Skeletal muscle tissue (tissue), 5 donors: ENCODE measurements at places on chromosomes 3 and 15. TPM values are rescaled to one million over a fixed set of nuclear protein-coding genes. Genes with fewer than 3 reads are reported as not detected.

NDUFAF3 gene
- total RNA-seq: 39.1 TPM

WDR49 gene
- total RNA-seq: 5.7 TPM

TTLL13 gene
- total RNA-seq: not detected

HTR3E gene
- not detected for total RNA-seq

ANXA2 gene
- total RNA-seq: 631 TPM

STRA6 gene
- 1.0 TPM for total RNA-seq

CYP1A1 gene
- not detected for total RNA-seq

A4GNT gene
- total RNA-seq: not detected

SPATA12 gene
- total RNA-seq: not detected

CCR3 gene
- not detected for total RNA-seq

TMEM45A gene
- total RNA-seq: 15.7 TPM

NEK10 gene
- total RNA-seq: 15.1 TPM

PP2D1 gene
- not detected for total RNA-seq

CFAP91 gene
- total RNA-seq: under 0.01 TPM

SOX14 gene
- total RNA-seq: not detected

UBA7 gene
- 29.7 TPM for total RNA-seq

C2CD4B gene
- total RNA-seq: 8.4 TPM

FLNB gene
- 80.9 TPM for total RNA-seq

CPN2 gene
- total RNA-seq: not detected

CTXN2 gene
- total RNA-seq: not detected

THSD4 gene
- 15.7 TPM for total RNA-seq

STRIT1 gene
- 1.0 TPM for total RNA-seq

NPAP1 gene
- not detected for total RNA-seq

HACD2 gene
- total RNA-seq: 15.7 TPM

C3orf49 gene
- not detected for total RNA-seq

USP3 gene
- total RNA-seq: 33.4 TPM

SNRPN gene
- total RNA-seq: 150 TPM

CCR8 gene
- total RNA-seq: not detected

CAMK2N2 gene
- not detected for total RNA-seq

TCAIM gene
- total RNA-seq: 20.9 TPM

ZNF80 gene
- not detected for total RNA-seq

SNTN gene
- total RNA-seq: not detected

SERPINI2 gene
- total RNA-seq: not detected

SCN5A gene
- 1.6 TPM for total RNA-seq

TRAIP gene
- total RNA-seq: 2.6 TPM

MAGI1 gene
- total RNA-seq: 23.5 TPM

CDHR4 gene
- total RNA-seq: not detected

SYNPR gene
- total RNA-seq: not detected

TRPM1 gene
- not detected for total RNA-seq

NEIL1 gene
- 4.7 TPM for total RNA-seq
